Subcutaneous preadipocyte (primary cell): ENCODE measurements at places on chromosomes 2 and 18. TPM values are rescaled to one million over a fixed set of nuclear protein-coding genes. Genes with fewer than 3 reads are reported as not detected.

Gene IL36RN
- total RNA-seq, result not detected in 2 replicates

Gene SAG
- total RNA-seq, result not detected in 2 replicates

Gene GPR35
- under 0.01 and 0.20 TPM in 2 replicates for total RNA-seq

Gene ERICH2
- not detected in 2 replicates for total RNA-seq

Gene LHCGR
- total RNA-seq, result not detected in 2 replicates
